ENCODE measurements at places on chromosomes 2 and 18.

GRCh38 chr2:169108099-169108884 lies 38.9 kb downstream of the DHRS9 start:
- DNase-seq = no peak

GRCh38 chr2:178101321-178102079 lies 10.7 kb upstream of the RBM45 start:
- DNase-seq = no peak

DNA sequence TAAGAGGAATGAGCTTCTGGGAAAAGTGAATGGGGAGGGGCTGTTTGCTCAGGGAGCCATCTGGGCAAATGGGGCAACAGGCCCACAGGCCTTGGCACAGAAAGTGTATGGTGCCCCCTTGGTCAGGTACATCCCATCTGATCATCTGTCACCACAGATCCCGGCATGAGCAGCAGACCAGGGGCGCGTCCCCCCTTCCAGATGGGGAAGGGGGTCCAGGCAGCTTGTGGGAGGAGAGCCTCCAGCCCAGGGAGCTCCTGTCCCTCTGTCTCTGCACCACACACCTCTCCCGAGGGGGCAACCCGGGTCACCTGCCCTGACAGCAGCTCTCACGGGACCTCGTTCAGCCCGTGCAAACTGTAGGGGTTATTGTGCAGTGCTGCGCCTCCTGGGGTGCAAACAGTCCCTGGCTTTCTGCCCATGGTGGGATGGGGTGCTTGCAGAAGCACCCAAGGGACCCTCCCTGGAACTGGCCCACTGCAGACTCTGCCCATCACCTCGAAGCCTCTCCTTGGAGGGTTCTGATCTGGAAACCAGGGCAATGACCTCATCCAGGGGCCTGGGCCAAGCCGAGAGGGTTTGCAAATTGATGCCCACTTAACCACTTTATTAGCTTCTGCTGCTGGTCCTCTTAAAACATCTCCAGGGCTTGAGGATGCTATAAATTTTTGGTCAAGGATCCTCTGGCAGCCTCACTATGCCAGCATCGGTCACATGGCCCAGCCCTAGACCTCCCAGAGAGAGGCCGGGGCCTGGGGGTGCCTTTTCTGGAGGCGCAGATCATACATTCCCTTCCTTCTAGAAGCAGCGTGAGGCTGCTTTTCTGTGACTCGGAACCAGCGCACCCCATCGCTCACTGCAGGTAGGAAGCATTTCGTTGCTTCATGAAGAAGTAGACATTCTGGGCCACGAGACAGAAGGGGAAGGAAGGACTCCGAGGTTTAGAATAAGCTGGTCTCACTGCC lies 7.6 kb upstream of the BOK start:
- DNase-seq = no peak

DNA sequence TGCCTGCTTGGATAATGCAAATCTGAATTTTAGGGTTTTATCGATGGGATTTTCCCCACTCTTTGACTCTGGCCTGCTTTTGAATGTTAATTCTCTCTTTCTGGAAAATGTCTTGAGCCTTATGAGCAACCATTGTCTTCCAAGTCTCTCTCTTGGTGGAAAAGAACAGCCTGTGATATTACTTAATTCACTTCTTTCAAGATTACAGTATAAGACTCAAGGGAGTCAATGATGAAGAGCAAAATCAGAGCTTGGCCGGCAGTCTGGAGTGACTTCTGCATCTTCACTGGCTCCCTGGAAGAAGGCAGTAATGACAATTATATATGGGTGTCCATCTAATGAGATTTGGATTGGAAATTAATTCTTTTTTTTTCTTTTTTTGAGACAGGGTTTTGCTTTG lies 122.9 kb upstream of the ZEB2 start:
- DNase-seq = no peak

DNA sequence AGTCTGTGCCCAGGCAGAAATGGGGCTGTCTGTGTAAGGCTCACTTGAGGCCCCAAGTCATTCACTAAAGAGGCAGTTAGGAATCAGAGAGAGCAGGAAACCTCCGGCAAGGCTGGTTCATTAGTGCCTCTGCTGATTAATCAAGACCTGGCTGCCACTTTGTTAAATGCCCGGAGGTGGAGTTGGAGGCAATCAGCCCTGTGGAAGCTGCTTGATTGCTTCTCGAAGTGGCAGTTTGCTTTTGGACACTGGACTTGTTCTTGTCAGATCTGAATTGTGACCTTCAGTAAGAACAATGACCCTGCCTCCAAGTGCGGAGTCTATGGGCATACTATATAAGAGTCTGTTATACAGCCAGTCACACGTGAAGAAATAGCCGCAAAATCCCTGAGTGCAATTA lies 183.9 kb upstream of the LINC00305 start:
- DNase-seq = no peak

- DNase-seq = no peak
Observed at GRCh38 chr2:146817613-146818012, 1027.2 kb upstream of the ACVR2A start.

GRCh38 chr2:132448331-132448730 lies 31.7 kb downstream of the GPR39 start:
- no peak for DNase-seq

GRCh38 chr2:167844714-167845530 lies 402.5 kb downstream of the STK39 start:
- no peak for DNase-seq

DNA sequence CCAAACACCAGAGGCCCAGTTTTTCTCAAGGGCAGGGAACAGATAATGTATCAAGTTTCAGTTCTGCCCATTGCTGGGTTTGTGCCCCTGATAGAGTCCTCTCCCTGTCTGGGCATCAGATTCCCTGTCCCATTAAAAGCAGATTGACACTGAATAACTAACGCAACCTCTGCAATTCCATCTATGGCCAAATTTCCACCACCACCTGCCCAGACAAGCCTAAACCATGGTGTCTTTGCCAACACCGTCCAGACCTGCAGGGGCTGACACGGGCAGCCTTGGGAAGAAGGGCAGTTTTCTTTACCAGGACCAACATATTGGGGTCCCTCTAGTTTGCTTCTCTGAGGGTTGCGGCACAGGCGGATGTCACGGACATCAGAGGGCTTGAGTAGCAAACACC lies 26.4 kb upstream of the PAX8 start:
- no peak for DNase-seq

GRCh38 chr2:88159955-88160415 lies 10.2 kb upstream of the THNSL2 start:
- peak; percentile 40 for DNase-seq

DNA sequence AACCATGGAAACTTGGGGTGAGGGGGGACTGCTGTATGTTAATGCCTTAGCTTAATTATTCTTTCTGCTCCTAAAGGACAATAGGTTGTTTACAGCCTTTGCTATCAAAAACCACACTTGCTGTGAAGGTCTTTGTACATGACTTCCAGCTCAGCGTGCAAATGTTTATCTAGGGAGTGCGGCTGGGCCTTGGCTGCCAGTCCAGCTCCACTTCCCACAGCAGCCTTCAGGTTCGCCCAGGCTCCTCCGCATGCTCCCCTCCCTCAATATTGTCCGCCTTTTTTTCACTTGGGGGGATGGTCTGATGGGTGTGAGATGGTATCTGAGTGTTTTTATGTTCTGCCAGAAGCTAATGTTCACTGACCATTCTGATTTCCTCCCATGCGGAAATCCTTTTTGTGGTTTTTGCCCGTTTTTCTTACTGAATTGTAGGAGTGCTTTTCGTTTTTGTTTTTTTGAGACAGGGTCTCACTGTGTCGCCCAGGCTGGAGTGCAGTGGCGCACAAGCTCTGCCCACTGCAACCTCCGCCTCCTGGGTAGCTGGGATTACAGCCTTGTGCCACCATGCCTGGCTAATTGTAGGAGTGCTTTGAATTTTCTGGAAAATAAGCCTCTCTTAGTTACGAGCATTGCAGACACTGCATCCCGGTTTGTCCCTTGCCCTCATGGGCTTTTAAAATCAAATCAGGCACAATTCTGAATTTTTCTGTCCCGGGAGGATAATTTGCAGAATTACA lies 28.8 kb downstream of the SH3BP4 start:
- DNase-seq = no peak

- DNase-seq = no peak
Observed at GRCh38 chr2:82636402-82637020, 1822.6 kb downstream of the SUCLG1 start.
